ENCODE measurements at places on chromosomes 6 and 20.
A peak's percentile ranks its signal among the peaks of the same experiment; 100 is the strongest.

DNA sequence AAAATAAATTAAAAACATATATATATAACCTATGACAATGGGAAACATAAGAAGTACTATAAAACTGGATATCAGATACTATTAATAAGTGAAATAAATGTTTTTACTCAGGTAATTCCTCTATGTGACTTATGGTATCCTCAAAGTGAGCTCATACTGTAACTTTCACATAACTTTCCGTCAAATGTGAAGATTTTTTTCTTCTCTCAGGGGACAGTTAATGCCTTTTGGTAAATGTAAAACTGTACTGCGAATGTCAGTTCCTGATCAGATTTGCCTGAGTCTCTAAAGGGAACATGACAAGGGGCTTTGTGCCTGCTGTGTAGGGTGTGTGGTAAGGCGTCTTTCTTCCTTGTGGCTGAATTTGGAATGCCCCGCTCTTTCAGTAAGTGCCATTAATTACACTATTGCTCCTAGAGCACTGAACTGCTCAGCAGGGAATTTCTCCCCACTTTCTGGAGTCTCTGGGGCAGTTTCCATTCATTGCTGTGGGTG, 271.8 kb downstream of the PRL start:
- DNase-seq, result no peak

DNA sequence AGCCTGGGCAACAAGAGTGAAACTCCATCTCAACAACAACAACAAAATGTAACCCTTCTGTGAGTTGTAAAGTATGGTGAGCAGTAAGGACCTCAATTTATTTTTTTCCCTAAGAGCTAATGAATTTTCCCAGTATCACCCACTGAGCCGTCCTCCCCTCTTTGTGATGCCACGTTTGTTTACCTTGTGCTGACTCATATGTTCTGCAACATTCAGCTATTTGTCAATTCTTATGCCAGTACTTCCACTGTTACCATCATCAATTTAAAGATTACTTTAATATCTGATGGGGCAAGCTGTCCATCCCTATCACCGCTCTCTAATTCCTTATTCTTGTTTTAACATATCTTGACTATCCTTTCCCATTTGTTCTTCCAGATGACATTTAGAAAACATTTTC, 37.5 kb downstream of the MAK start:
- no peak for DNase-seq

GRCh38 chr6:128150376-128150775, 249.5 kb upstream of the THEMIS start:
- no peak for DNase-seq

DNA sequence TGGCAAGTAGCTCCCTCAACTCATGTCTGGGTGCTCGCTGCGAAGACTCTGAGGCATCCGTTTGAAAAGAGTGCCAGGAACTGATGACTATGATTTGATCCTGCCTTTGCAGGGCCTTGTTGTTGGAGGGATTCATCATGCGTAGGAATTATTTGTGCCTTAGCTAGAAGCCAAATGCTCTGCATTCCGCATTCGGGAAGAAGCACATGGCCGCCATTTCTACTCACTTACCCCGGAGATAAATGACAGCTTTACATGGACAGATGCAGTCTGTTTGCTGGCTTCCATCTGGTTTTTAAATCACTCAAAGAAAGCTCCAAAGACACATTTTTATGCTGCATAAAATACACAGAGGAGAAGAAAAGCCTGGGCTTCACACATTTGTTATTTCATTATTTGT, 363.3 kb upstream of the CDH4 start:
- DNase-seq, result no peak

GRCh38 chr20:61895016-61895415, 170.7 kb downstream of the TAF4 start:
- no peak for DNase-seq

DNA sequence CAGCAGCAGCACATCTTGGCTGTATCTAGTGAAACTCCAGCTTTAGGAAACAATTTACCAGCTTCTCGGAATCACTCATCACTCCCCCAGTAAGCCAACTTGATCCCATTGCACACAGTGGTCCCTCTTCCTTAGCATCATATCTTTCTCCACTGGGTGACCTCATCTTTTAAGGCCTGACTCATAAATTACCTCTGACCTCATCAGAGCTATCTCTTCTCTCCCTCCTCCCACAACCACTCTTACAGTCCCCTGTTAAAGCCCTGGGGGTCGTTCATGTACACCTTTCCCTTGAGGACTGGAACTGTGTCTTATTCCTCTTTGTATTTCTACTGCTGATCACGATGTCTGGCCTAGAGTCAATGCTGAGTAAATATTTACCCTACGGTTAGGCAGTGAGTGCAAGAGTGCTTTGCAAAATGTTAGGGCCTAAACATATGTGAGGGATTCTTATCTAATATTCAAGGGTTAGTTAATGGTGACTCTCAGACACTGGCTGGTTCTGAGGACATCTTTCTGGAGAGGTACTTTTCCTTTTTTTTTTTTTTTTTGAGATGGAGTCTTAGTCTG, 187.2 kb downstream of the LRFN2 start:
- no peak for DNase-seq

- no peak for DNase-seq
Observed at GRCh38 chr6:144931172-144932035, 646.3 kb downstream of the UTRN start.

GRCh38 chr6:88165844-88166492, at the start of gene CNR1:
TSS of gene CNR1 (minus strand) at chr6:88166347. CDS start at chr6:88145274, 21,073 bp downstream.
- no peak for DNase-seq

GRCh38 chr20:9611921-9612320, 97.5 kb downstream of the LAMP5 start:
- DNase-seq, result no peak

GRCh38 chr6:10595731-10596664, 74.8 kb downstream of the GCNT2 start:
- no peak for DNase-seq

GRCh38 chr20:24134284-24134683, 145.7 kb upstream of the GGTLC1 start:
- no peak for DNase-seq

DNA sequence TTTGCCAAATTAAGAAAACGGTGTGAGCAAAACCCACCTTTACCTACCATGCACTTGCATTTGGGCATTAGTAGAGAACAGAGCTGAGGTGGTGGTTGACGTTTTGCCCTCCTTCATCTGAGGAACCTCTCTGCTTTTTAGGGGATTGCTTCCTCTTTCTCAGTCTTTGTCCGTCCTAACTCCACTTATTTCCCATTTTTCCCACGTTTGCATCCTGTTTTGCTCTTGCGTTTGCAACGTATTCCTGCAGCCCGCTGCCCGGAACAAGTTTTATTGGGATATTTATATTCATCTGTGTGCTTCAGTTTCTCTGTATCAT, 374 bp upstream of the SERINC1 start:
- DNase-seq, result no peak

DNA sequence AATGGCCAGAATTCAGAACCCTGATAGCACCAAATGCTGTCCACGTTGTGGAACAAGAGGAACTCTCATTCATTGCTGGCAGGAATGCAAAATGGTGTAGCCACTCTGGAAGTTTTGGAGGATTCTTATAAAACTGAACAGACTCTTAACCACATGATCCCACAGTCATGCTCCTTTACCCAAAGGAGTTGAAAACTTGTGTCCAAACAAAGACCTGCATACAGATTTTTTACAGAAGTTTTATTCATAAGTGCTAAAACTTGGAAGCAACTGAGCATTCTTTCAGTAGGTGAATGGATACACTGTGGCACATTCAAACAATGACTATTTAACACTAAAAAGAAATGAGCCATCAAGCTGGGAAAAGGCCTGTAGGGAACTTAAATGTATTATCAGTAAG, 32.5 kb downstream of the PREP start:
- DNase-seq, result no peak

GRCh38 chr6:48111143-48111506, at the start of gene PTCHD4:
TSS of gene PTCHD4 (minus strand) at chr6:48111197. CDS start at chr6:48068957, 42,240 bp downstream.
- peak; percentile 94 for DNase-seq

GRCh38 chr6:99521633-99522151, 6.5 kb upstream of the USP45 start:
- no peak for DNase-seq

DNA sequence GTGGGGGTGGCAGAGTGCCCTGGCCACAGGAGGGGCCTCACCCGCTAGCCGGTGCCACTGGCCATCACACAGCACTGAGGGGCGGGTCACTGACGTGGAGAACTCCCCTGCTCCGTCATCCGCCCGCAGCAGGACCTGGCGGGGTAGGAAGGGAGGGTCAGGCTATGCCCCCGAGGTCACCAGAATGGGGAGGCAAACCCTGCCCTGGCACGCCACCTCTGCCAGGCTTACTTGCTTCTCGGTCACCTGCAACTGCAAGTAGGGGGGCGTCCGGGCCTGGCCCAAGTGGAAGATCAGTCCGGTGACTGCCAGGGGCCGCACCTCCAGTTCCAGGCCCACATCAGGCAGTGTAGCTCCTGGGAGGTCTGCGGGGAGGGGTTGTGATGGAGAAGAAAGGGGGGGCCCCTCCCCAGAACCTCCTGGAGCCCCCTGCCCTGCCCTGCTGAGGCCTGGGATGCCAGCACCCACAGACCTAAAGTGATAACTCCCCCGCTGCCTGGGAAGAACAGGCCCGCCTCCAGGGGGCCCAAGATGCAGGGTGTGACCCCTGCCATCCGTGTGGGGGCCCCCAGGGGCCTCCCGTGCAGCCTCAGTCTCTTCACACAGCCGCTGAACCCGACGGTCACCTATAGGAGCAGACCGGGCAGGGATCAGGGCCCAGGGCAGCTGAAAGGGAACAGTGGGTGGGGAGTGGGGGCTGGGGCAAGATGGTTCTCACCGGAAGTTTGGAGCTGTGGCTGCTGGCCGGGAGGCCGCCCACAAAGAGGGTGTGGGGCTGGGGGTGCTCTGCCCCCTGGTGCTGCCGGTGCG, 7.4 kb downstream of the ADRM1 start:
- DNase-seq, result peak; percentile 91

DNA sequence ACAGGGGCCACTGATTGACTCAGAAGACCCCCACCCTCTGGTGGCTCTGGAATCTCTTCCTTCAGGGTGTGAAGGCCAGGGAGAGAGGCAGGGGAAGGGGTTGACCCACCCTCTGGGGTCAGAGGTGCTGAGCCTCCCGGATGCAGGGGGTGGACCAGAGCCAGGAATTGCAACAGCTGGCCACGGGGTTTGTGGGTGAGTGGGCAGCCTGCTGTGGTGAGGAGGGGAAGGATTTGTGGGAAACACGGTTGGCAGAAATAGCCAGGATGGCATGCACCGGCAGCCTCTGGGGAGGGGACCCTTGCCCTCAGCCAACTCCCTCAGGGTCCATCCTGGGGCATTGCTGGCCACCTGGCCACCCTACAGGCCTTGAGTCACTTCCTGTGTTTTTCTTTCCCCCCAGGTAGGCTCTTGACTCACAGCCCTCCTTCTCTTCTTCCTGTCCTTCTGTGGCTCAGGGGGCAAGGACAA, 92.8 kb downstream of the MRPL14 start:
- peak; percentile 89 for DNase-seq

GRCh38 chr6:29547573-29547972, 12.0 kb downstream of the UBD start:
- DNase-seq, result no peak

DNA sequence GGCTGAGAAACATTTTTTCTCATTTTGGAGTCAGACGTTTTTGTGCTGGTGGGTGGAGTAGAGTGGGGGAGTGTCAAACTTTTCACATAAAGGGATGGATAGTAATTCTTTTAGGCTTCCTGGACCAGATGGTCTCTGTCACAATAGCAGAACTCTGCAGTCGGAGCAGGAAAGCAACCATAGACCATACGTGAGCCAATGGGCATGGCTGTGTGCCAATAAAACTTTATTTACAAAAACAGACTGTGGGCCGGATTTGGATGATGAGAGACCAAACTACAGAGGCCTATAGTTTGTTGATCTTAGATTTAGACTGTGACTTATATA, 70.8 kb upstream of the SLC22A23 start:
- no peak for DNase-seq

GRCh38 chr6:91796603-91797002, 1209.7 kb upstream of the MAP3K7 start:
- no peak for DNase-seq

GRCh38 chr6:16205377-16206144, 32.8 kb upstream of the GMPR start:
- DNase-seq, result no peak

DNA sequence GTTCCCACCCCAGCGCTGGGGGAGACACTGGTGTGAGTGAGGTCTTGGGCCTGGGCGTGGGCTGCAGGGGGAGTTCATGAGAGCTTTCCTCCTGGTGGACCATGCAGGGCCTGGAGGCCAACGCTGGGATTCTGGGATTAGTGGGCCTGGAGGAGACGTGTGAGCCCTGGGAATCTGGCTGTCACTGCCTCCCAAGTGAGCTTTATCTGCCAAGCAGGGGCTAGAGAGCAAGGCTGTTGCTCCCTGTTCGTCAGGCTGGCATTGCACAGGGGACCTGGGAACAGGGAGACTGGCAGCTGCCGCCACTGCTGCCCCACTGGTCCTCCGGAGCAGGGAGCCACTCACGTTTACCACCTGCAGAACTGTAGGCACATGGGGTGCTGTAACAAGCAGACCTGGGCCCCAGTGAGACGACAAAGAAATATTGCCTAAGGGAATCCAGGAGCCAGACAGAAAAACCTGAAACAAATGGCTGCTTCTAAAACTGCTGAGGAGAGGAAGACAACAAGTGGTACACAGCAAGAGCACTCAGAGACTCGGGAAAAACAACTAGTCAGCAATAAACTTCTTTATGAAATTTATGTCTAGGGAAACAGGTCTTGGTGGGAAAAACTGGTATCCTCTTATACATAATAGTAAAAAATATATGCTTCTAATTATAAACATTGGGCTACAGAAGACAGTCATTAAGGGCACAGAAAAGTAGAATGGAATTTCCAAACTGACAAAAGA, 45.2 kb downstream of the PPP1R3G start:
- DNase-seq, result no peak

DNA sequence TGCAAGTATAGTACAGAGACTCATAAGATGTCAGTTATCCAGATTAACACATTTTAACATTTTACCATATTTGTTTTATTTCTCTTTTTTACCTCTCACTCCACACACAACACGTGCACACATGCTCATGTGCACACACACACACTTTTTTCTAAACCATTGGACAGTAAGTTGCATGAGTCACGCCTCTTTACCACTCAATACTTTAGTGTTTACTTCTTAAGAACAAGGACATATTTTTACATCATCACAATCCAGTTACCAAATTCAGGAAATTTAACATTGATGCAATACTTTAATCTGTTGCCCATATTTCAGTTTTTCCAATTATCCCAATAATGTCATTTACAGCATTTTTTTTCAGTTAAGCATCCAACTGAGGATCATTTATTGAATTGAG, 109.0 kb downstream of the RIN2 start:
- DNase-seq, result no peak
